ENCODE measurements at places on chromosomes 5 and 9.

- DNase-seq: peak; percentile 8
Measured at GRCh38 chr5:145347026-145347616, 488.0 kb downstream of the PRELID2 start.

DNA sequence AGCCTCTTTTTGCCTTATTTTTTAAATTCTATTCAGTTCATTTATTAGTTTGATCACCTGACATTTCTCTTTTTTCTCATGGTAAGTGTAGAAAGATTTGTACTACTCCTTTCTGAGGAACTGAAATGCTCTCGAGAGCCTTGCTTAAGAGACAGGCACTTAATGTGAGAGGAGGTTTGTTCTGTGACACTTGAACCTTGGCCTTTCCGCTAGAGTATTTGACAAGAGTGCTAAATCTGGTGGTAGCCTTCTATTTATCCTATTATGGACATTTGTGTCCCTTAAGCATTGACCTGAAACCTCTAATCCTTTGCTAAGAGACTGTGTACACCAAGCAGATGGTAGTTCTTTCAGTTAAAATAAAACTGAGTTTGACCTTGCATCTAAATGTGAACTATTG, 805.0 kb upstream of the PTPRD start:
- no peak for DNase-seq

DNA sequence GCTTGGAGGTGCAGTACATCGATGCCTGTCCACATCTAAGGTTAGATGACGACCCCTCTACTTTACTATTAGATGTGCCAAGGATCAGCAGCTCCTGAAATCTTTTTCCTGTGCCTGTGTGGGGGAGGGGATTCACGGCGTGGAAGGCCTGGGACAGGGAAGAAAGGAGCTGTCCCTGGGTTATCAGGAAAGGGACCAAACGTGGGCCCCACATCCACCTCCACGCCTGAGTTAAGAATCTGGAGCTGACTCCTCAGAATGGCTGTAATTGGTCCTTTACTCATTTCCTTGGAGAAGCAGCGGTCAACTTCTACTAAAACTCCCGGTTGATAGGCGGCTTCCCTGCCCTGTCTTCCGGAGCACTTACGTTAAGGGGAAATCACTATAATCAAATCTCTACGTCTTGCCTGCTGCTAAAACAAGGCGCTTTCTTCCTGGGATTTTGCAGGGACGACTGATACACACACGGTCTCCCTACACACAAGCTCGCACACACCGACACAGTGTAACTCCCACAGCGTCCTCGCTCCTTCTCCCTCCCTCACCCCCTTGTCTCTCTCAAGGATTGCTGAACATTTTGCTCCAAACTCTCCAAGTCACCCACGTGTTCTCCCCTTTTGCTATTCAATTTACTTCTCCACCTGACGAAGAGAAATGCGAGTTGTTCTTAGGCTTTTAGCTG, 1.4 kb downstream of the PDE4D start:
- DNase-seq: peak; percentile 12

- DNase-seq: peak; percentile 33
Measured at GRCh38 chr9:36191686-36192085, 965 bp downstream of the CLTA start.

- no peak for DNase-seq
Measured at GRCh38 chr5:145470396-145470979, 364.7 kb downstream of the PRELID2 start.

GRCh38 chr9:129323999-129324553, 146.0 kb upstream of the IER5L start:
- DNase-seq: no peak

GRCh38 chr9:111986035-111986556, 89.5 kb downstream of the UGCG start:
- DNase-seq: no peak

GRCh38 chr5:146893991-146894390, 15.4 kb upstream of the PPP2R2B start:
- DNase-seq: no peak

- no peak for DNase-seq
Measured at GRCh38 chr5:31221001-31221400, 27.5 kb downstream of the CDH6 start.

DNA sequence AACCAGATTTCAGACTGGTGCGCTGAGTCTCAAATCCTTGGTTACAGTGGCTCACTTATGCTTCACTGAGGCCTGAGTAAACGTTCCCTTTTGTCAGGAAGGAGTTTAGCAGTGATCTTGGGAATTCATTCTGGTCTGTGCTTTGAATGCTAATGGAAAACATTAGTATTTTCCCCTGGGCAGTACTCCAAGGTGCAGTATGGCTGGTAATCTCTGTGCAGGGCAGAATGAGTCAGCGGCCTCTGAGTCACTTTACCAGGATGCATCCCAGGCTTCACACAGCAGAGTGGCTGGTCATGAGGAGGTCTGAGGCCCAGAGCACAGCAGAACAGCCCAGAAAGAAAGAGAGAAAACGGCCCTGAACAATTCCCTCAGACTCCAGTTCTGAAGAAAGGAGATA, 54.0 kb downstream of the PCA3 start:
- DNase-seq: no peak

- DNase-seq: no peak
Measured at GRCh38 chr5:83503662-83504061, 32.1 kb downstream of the VCAN start.

DNA sequence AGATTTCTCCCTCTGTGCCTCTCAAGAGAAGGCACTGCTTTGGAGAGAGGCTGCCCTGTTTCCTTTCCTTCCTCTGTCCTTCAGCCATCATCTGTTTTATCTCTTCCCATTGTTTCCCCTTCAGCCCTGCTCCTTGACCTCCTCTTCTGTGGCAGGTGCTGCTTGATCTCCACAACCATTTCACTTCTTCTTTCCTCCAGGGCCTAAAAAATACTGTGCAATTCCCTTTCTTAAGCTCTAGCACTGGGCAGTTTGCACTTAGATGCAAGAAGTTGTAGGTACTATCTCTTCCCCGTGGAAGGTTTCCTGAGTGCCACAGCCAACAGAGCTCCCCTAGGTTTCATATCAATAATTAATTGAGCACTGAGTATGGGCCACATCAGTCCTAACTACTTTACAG, 8.8 kb upstream of the ADRB2 start:
- no peak for DNase-seq

DNA sequence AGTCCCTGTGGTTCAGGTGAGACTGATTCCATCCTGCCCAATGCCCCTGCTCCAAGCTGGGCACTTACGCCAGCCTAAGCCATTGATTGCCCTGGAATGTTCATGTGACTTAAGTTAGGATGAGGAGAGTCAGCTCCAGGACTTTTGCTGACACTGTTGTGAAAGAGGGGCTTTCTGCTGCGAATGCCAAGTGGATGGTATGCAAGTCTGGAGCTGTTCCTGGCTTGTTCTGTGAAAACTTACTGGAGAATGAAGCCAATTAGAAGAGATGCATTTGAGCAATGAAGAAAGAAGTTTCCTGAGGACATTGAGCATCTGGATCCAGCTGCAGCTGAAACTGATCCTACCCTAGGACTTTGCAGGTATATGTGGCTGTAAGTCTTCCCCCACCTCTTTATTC, 61.2 kb upstream of the ZFR start:
- DNase-seq: no peak

DNA sequence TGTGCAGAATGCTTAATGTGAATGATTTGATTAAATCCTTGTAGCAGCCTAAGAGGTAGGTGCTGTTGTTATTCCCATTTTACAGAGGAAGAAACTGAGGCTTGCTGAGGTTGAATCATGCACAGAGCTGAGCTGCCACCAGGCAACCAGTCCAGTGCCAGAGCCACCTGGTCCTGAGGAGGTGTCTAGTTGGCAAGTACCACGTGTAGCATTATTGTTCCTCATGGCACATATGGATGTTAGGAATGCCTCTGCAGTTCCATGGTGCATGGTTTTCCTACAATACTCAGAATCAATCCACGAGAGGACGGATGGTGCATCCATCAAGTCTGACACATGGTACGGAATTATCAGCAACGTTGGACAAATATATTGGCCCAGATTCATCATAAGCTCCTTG, 8.9 kb downstream of the UBE2QL1 start:
- DNase-seq: no peak

DNA sequence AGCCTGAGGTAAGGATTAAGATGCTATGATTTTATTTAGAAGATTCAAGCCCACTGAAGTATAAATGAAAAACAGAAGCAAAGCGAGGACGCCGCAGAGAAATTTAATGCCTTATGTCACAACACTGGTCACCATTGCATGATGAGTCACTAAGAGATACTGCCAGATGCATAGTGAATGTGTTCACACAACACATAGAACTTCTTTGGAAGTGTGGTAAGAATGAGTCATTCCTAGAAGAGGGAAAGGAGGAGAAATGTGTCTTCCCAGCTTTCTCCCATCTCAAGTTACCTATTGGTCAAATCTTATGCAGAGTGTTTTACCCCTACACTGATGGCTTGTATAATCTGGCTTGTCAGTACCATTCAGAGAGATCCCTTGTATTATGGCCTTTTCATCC, 465.3 kb upstream of the ARRDC3 start:
- no peak for DNase-seq

DNA sequence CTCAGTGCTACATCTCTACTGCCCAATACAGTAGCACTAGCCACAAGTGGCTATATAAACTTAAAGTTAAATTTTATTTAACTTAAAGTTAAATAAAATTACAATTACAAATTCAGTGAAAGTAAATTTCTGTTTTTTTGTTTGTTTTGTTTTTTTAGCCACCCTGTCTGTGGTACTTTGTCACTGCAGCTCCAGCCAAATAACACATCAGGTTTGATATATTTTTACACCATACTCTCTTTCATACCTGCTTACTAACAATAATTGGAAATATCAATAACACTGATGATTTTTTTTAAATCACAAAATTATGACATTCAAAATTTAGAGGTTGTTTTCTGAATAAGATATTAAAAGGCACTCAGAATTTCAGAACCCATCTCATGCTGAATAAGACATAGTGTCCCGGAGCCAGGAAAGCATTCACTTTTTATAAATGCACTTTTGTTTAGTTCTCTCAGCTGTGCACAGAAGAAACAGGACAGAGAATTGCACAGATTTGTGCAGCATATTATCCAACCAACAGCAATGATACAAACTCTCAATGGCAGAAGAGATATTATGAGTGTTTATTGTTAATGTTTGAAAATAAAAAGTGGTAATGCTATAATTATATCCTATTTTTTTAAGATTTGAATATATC, 92.6 kb downstream of the EDIL3 start:
- DNase-seq: no peak

GRCh38 chr5:57316798-57317327, 143.0 kb downstream of the GPBP1 start:
- DNase-seq: no peak

- DNase-seq: peak; percentile 87
Measured at GRCh38 chr9:124617477-124618141, 110.4 kb upstream of the NR5A1 start.

DNA sequence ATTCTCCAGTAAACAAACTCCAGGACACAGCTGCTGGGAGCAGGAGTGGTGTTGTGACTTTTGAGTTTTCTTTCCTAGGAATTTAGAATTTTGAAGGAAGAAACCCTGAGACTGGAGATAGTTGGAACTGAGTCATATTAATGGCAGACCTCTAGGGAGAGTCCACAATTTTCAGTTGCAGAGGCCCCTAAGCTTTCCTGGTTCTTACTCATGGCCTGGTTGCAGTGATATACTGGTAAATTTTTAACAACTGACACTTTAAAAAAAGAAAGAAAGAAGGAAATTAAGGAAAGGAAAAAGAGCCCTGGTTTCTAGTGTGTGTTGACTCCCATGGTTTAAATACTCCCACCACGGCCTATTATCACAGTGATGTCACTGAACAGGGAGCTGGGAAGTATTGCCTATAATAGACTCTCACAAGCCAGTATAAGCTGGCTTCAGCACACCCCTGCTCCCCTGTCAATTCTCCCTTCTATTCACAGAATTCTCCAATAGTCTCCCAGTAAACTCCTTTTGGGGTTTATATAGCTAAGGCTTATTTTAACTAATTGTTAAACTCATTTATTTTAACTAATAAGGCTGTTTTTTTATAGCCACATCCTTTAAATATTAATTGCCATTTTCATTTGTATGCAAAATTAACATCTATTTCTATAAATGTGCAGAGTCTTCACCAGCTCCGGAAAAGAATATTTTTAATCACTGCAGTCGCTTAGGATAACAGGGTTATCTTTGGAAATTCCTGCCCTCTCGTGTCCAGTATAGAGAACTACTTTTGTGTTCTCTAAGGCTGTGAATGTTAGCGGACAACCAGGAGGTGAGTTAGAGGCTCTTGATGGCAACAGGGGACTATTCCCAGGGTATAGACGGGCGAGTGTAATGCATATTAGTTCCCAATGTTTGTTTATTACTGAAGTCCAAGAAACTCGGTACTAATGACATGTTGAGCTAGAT, 59.7 kb downstream of the GGTA1 start:
- DNase-seq: no peak

GRCh38 chr5:394671-395155, 48.3 kb upstream of the EXOC3 start:
- no peak for DNase-seq

DNA sequence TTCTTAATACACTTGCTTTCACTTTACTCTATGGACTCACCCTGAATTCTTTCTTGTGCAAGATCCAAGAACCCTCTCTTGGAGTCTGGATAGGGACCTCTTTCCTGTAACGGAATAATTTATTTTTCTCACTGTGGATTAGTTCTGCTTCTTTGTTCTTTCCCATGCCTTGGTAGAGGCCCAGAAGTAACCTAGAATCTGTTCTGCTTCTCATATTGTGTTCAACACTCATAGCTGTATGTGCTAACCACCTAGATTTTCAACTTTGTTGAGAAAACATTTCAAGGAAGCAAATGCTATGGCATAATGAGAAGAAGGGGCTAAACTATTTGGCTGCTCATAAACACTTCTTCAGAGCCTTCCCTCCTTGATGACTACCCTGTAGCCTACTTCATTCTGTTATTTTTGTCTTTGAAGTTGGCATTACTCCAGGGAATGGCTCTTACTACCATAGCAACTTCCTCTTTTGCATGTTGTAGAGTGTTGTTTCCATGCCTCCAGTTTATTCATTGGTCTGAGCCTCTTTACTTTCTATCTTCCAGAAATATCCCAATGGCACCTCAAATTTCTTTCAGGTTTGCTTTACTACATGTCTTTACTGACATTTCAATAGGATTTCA, 74.3 kb downstream of the KIAA0825 start:
- DNase-seq: no peak

GRCh38 chr5:31280210-31280609, 86.7 kb downstream of the CDH6 start:
- no peak for DNase-seq

DNA sequence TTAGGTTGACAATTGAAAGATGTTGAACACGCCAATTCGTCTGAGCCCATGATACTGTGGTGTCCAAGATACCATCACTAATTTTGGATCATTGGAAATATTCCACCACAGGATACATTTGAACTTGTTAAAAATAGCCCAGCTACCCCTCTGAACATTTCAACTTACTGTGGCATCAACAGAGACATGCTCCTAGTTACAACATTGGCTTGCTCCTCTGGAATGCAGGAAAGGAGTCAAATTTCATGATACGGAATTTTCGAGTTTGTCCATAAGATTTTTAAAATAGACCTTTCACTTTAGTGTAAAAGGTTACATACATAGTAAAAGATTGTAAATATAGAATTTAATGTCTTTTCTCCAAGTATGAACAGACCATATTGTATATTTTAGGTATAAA, 12.8 kb downstream of the SEMA5A start:
- DNase-seq: no peak
